ENCODE measurements at places on chromosomes 13 and 19.

DNA sequence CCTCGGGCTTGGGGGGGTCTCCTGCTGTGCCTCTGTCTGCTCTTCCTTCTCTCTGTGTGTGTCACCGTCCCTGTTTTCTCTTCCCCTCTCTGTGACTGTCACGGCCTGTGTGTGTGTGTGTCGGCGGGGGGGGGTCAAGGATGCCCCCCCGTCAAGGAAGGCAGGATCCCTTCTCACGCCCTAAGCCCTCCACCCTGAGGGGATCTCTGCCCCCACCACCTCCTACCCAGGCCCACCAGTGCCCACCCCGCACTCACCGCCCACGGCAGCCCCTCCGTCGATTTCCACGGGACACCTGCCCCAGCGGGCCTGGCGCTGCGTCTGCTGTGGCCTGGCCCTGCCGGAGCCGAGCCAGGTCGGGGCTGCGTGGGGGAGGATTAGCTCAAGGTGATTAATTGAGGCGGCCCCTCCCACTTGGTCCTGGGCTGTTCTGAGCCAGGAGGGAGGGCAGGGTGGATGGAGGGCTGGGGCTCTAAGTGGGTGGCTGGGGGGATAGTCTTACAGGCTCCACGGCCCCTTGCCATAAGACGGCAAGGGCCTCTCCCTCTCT lies at the start of gene RAX2:
RAX2 (minus strand) TSS at position 323 of the 550 bp plus-strand sequence. CDS start 486 bp downstream, outside the sequence.
- DNase-seq: peak; percentile 90

- DNase-seq: no peak
Observed at GRCh38 chr19:2274931-2275535, 6.9 kb downstream of the PEAK3 start.

DNA sequence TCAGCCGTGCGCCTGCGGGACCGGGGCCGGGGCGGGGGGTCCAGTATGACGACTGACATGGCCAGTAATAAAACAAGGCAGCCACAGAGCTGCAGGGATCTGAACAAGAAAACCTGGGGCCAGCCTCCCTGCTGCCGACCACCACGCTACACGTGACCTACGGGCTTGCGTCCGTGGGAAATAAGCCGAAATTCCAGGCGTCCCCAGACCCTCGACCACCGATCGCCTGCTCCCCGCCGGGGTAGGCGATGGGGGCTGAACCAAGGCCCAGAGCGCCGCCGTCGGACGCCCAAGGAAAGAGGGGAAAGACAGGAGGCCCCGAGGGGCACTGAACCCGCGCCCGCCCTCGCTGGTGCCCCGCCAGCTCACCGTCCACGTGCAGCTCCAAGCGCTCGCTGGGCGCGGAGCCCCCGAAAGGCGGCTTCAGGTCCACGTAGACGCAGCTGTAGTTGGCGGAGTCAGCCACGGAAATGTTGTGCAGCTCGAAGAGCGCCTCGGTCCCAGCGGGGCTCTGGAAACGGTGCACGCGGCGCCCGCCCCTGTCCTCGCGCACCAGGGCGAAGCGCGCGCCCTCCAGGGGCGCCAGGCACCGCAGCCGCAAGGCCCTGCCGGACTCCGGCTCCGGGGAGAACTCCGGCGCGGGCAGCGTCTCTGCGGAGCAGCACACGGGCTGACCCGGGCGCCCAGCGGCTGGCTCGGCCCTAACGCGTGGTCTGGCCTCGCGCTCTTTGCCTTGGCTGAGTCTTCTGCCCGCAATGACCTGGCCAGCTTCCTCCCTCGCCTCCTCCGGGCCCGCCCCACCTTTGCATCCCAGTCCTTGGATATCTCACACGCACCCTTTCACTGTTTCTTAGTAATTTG lies 3.1 kb downstream of the A1BG start:
- DNase-seq: no peak

- no peak for DNase-seq
Observed at GRCh38 chr13:58921129-58921528, 1242.6 kb downstream of the DIAPH3 start.

DNA sequence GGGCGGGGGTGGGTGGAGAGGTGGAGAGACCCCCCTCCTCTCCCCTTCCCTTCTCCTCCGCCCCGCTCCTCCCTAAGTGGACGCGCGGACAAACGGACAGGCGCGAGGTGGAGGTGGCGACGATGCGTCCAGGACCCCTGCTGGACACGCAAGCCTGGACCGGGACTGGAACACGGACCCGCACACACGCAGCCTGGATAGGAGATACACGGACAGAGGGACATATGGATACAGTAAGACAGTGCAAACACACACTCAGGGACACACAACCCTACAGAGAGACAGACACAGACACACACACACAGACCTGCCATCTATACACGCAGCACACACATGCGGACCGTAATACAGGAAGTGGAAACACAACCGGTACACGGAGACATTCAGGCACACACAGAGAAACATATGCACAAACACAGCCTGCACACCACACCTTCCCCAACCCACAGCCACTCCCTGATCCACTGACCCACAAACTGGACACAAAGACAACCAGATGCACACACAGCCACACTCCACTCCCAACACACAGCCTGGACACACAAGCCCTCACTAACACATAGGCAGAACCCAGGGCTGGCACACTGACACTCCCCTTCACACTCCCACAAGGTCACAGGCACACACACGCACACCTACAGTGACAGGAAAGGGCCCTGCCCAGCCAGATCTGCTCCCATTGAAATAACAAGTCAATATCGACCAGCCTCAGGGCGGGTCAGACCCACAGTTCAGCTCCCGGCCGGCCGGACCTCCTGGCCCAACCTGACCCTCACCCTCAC lies 696 bp upstream of the ERFL start:
- no peak for DNase-seq
